ENCODE measurements at places on chromosomes 7 and 10.

GRCh38 chr7:139844779-139845442 lies 15.8 kb downstream of the TBXAS1 start:
- no peak for DNase-seq

- DNase-seq = no peak
Measured at GRCh38 chr7:42611289-42611928, 300.5 kb downstream of the C7orf25 start.

DNA sequence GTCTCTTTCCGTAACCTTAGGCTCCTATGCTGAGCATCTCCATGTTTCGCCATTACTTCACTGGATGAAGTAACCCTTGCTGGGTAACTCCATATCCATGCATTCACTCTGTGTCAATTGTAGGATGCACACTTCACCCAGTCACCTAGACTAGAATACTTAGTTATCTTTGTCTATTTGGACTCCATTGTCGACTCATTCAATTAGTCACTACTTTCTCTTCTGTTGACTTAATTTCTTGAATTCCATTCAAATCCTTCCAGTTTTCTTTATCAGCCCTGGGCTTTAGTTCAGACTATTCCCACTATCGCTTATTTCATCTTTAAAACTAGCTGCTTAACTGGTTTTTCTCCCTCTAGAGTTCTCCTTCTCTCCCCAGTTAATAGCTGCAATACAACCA lies 111.3 kb upstream of the TNS3 start:
- no peak for DNase-seq

DNA sequence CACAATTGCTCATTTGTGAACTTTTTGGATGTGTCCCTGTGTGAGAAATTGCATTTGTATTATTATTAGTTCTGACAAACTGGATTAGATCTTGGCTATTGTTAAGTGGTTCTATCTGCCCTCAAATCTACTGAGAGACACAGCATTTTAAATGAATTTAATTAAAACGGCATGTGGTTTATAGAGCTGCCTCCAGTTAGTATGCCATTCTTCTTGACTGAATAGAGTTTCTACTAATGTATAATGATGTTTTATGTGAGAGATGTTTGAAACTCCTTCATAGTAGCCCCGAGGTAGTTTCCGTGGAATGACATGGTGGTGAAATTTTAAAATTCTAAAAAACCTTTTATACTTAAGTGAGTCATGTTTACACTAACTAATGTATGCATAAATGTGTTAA lies 110.9 kb downstream of the DYNC1I1 start:
- no peak for DNase-seq

DNA sequence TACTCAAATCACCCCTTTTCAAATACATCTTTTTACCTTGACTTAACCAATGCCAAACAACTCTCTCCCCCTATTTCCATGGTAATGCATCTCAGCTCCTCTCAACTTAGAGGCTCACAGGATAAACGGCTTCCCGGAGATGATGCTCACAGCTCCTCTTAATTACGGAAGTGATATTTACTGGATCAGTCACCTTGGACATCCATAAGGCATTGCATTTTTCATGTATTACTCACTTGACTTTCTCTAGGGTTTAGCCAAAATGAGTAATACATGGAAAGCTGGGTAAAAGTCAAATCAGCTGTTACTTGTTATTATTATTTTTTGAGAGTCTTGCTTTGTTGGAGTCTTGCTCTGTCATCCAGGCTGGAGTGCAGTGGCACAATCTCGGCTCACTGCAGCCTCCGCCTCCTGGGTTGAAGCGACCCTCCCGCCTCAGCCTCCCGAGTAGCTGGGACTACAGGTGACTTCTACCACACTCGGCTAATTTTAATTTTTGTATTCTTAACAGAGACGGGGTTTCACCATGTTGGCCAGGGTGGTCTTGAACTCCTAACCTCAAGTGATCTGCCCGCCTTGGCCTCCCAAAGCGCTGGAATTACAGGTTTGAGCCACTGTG lies 73.3 kb upstream of the RHEB start:
- DNase-seq = no peak

- DNase-seq = no peak
Measured at GRCh38 chr10:26909753-26910152, 49.0 kb upstream of the ABI1 start.

GRCh38 chr10:24174014-24174413 lies 34.9 kb upstream of the KIAA1217 start:
- no peak for DNase-seq

- DNase-seq = no peak
Measured at GRCh38 chr7:26995666-26996065, 100.1 kb downstream of the HOXA1 start.

DNA sequence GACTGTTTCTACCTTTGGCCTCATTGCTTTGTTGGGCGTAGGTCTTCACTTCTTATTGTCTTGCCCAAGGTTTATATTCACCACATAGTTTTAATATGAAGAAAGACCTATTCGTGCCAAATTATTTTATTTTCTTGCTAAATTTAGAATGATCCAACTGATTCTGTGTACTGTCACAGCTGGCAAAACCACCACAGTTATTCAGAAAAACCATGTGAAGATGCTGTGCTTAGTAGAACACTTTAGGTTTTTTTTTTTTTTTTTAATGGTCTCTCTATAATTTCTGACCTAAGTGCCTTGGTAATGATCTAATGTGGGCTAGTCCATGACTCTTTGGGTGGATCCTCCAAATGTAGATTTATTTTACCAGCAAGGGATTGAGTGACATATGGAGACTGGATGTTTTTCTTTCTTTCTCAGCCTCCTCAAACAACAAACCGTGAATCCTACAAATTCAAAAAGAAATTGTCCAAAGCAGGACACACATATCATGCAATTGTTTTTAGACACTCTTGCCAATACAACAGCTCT lies 243.8 kb downstream of the DYNC1I1 start:
- no peak for DNase-seq

DNA sequence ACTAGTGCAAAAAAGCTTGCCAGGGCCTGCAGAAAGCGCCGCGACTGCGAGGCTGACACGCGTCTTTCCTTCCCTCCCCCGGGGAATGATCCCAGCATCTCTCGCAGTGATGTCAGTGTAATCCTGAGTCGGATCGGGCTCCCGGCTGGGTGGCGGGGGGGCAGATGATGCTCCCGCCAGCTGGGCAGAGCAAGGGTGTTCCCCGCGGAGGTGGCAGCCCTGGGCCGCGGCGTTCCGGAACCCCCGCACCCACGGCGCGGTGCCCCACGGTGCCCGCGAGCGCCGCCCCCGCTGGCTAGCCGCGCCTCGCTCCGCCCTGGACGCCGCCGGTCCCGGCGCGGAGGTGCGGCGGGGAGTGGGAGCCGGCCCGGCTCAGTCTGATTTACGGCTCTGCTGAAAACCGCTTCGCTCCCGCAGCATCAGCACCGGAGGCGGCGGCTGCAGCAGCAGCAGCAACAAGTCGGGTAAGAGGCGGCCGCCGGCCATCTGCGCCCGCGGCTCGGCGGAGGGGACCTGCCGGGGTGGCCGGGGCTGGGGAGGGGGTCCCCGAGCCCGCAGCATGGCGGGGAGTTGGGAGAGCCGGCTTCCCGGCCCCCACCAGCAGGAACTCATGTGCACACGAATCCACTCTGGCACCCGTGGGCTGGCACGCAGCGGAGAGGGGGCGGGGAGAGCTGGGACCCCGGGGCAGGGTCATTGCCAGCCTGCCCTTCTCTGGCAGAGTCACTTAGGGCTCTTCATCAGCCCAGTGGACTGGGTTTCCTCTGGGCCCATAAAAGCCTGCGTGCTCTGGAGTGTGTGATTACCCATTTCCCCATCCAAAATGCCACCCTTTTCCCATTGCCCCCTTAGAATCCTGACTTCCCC lies at the start of gene ZNF365:
ZNF365 (plus strand) TSS at position 375 of the 867 bp plus-strand sequence. CDS start 1,825 bp downstream, outside the sequence.
- DNase-seq = peak; percentile 37

- DNase-seq = no peak
Measured at GRCh38 chr10:35575640-35576039, 29.5 kb upstream of the GJD4 start.

DNA sequence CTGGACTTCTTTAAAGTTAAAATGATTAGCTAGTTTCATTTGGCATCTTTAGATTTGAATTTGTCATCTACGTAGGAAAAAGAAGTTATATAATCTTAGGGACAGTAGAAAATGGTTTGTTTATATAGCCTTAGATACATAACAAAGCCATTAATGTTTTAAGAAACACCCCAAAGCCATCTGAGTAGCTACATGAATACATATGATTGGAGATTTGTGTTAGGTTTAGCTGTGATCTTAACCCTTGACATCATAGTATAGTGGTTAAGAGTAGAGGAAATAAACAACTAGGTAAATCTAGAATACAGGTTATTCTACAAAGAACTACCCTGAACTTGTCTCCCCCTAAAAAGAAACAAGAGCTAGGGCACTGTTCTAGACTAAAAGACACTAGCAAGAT lies 18.1 kb downstream of the SAMD8 start:
- no peak for DNase-seq

DNA sequence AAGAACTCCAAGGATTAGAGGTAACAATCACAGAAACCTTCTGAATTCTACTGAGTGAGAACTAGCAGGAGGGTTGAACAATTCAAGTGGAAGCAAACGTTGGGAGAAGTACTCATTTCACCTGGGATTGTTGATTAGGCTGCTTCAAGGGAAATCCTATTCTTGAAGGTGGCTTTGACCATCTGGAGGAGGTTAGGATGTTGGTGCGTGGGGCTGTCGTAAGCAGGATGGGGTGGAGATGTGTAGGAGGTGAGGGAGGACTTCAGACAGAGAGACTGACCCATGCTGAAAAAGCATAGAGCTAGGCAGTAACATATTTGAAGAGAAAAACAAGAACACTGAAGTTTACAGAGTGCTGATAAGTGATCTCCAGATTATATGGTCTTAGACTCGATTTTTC lies 147.9 kb downstream of the FRMD4A start:
- DNase-seq = no peak

DNA sequence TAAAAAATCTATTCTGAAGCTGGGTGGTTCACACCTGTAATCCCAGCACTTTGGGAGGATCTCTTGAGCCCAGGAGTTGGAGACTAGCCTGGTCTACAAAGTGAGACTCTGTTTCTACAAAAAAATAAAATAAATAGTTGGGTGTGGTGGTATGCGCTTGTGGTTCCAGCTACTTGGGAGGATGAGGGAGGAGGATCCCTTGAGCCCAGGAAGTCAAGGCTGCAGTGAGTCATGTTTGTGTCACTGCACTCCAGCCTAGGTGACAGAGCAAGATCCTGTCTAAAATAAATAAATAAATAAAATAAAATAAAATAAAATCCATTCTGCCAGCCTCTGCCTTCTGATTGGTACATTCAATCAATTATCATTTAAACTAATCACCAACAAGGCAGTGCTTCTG lies 17.5 kb downstream of the ZNF33A start:
- no peak for DNase-seq

GRCh38 chr10:86440874-86441843 lies 74.6 kb upstream of the GRID1 start:
- DNase-seq = no peak

GRCh38 chr7:154947604-154948003 lies 55.3 kb downstream of the PAXIP1 start:
- DNase-seq = no peak

GRCh38 chr10:94001416-94001810 lies 7.7 kb downstream of the PLCE1 start:
- DNase-seq = no peak

DNA sequence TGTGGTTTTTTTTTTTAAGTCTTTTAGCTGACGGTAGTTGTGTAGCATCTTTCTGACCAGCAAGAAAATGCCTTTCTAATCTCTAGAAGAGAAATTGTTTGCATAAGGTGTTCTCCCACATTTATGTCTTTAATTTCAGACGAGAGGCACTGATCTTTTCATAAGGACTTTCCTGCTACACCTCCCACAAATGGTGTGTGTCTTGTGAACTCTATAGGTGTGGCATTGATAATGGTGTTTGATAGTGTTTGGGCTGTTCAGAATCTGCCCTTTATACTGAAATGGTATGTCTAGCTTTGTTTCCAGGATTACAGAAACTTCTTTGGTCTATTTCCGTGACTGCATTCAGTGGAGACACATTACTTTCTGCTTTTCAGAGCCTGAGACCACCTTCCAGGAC lies 21.6 kb upstream of the ATXN7L1 start:
- DNase-seq = no peak

GRCh38 chr7:34662058-34662708 lies 4.2 kb downstream of the NPSR1 start:
- DNase-seq = no peak

GRCh38 chr7:149171892-149172533 lies 23.3 kb upstream of the ZNF282 start:
- no peak for DNase-seq

DNA sequence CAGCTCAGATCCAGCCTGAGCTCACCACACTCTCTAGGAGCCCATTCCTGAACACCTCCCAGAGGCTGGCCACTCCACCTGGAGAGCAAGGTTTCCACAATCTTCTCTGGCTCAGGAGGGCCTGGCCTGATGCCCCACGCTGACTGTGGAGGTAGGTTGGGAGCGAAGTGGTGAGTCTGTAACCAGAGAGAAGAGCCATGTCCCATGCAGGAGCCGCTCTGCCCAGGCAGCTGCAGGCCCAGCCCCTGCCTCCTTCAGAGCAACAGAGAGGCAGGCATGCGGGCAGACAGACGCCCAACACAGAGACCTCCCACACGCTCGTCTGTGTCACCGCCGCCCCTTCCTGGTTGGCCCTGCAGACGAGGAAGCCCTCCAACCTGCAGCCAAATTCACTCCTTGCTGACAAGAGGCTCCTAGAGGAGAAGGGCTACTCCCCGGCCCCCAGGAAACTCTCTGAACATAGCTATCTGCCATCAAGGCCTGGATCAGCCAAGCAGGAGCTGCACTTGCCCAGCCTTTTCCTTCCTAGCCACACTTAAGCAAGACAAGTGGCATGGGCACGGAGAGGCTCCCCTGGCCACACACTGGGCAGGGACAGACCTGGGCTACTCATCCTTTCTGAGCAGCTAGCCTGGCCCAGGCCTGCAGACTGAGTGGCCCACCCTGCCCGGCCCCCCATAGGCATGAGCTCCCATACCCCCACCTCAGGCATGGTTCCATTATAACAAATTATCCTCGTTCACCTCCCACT lies 101.9 kb downstream of the GRID1 start:
- DNase-seq = no peak

DNA sequence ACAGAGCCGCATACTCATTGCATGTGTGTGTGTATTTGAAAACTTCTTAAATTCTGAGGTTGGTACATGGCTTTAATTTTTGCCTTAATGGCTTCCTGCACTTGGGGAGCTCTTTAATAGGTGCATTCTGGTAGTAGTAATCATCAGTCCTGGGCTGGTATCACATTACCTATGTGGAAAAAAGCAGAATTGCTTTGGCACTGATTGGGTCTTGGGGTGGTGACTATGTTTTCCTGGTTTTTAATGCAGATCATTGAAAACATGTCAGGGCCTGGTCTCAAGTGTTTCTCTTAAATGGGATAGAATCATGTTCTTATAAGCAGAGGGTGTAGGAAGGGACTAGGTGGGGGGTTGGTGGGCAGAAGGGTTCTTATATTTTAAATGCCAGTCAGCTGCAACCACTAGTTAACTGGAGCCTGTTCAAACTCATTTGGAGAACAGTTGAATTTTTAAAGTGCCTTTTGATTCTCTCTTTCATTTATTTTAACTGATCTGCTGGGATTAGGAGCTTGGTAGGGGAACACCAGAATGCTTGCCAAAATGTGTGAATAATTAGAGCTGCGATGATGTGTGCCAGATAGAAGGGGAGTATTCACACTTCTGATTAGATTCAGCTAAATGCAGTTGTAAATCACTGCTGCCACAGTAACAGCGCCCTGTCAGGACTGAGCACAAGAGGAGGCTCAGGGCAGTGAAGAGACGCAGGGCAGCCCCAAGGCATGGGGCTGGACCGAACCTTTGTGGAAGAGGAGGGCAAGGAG lies 633.5 kb upstream of the GALNT17 start:
- no peak for DNase-seq
